ENCODE measurements at places on chromosomes 11 and 22.

DNA sequence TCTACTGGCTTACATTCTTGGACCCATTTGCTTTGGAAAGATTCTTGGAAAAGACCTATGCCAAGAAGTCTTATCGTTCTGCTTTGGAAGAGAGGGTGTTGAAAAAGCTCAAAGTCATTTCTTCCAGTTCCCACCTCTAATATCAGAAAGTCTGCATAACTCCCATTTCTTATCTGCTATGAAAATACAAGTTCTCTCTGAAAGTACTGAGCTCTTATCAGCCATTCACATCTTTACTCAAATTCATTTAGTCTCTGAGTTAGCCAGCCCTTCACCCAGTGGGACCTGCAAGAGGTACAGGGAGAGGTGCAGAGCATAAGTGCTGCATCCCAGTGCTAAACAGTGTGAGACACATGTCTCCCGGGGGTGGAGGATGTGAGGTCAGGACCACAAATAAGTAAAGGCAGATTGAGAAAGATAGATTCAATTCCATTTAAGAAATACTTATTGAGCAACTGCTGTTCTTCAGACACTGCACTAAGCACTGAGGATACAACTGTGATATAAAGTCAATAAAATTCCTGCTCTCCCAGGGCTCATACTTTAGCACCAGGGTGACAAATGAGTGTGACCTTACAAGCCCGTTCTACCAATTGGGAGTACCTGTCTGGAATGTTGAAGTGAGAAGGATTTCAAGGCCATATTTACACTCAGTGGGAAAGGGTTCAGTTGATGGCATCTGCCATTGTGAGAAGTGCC is 76.7 kb downstream of the PISD start:
- no peak for DNase-seq

DNA sequence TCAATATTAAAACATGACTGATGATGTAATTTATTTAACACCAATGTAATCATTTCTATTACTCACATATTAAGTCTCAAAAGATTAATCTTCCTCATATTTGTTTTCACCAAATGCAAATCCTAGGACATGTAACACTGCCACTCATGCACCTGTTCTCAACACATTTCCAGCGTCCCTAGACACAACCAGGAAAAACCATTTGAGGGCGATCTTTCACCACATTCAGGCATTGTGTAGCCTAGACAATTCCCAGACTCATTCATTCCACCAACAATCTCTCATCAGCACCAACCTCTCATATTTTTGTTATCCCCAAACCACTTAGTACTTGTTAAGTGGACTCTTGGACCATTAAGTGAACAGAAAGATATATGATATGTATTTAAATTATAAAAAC is 66.1 kb downstream of the SLC36A4 start:
- no peak for DNase-seq

DNA sequence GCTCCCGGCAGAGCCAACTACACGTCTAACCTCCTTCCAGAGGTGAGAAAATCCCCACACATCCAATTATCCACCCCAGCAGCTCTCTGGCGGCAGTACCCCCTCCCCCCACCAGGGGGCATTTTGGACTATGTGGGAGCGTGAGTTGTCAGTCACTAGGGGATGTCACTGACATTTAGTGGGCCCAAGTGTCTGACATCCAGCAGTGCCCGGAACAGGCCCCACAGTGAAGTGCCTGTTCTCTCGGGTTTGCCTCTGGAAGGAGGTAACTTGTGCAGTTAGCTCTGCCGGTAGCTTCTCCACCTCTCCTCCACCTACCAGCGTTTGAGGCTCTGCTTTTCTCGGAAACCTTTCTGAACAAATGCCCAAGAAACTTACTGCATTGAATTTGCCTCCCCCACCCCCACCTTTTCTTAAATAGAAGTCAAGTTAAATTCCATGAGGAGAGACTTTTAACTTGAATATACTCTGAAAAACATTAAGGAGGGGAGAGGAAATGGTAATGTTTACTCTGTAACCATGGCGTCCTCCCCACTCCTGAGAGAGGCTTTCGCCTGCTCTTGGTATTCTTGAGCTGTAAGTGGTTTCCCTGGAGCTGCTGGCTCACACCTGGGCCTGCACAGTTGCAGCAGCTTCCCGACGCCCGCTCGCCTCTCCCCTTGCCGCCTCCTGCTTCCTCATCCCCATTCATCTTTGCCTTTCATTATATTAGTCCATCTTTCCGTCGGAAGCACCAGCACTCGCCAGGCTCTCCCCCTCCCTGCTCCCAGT is 112.8 kb downstream of the WNT7B start:
- DNase-seq: peak; percentile 80

DNA sequence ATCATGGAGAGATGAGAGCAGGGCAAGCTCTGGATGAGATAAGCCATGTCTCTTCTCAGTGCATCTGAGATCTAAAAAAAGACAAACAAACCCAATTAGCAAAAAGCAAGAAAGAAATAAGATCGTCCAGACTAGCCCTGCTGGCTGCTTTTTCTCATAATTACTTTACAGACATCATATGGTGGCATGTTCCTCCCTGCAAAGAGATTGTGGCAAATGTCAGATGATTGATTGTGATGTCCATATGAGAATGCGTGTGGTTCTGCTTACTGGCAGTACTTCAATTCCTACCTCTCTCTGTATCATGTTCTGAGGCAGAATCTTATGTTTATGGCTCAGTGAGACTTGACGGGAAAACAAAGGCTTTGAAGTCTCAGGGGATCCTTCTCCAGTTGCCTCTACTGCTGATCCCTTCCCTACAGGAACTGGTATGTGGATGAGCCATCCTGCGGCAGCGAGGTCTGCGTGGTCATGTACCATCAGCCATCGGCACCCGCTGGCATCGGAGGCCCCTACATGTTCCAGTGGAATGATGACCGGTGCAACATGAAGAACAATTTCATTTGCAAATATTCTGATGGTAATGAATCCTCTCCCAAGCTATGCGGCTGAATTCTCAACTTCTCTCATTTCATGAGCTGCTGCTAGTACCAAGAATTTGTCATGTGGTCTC is 8.8 kb downstream of the LAYN start:
- no peak for DNase-seq

GRCh38 chr22:41845380-41846267 is 12.7 kb downstream of the SREBF2 start:
- no peak for DNase-seq

- no peak for DNase-seq
These were observed 238.1 kb downstream of the SWAP70 start for GRCh38 chr11:9901943-9902342.

DNA sequence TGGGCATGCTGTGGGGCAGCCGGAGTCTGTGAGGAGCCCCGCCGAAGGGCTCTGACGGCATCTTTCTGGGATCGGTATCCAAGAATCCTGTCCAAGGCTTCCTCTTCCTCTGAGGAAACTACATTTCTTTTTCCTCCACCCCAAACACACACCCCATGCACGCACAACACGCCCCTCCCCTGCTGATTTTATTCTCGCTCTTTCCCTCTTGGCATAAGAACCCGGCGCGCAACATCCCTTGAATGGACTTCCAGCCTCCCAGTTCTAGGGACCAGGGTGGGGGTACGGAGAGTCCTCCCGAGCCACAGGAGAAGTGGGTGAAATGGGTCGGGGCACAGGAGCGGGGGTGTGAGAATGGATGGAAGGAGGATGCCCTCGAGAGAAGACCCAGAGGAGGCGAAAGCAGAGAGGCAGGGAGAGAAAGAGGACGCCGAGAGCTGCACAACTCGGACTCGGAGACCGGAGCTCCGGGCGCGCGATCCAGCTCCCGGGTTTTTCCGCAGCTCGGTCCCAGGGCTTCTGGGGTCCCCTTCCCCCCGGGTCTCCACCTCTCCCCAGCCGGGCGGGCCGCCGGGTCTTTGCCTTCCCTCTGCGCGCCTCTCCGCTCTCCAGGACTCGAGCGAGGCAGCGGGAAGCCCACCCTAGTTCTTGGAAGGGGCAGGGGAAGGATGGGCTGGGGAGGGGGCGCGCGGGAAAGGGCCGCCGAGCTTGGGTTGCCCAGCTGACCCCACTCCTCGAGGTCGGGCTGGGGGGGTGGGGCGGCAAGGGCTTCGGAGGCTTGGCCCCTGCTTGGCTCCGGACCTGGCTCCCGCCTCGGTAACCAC is 1.5 kb upstream of the LARGE1 start:
- DNase-seq: peak; percentile 82

GRCh38 chr11:72234920-72235319 is 9.1 kb downstream of the PHOX2A start:
- no peak for DNase-seq

- DNase-seq: peak; percentile 60
These were observed 77.0 kb downstream of the ZNF280B start for GRCh38 chr22:22431271-22432220.

- no peak for DNase-seq
These were observed 271.9 kb downstream of the ST3GAL4 start for GRCh38 chr11:126627421-126627820.

- DNase-seq: no peak
These were observed 28.8 kb downstream of the LRRC10B start for GRCh38 chr11:61537326-61537725.

- DNase-seq: peak; percentile 41
These were observed 12.7 kb downstream of the TOM1 start for GRCh38 chr22:35312198-35313059.

- peak; percentile 37 for DNase-seq
These were observed 11.4 kb downstream of the MRGPRD start for GRCh38 chr11:68969386-68969785.

DNA sequence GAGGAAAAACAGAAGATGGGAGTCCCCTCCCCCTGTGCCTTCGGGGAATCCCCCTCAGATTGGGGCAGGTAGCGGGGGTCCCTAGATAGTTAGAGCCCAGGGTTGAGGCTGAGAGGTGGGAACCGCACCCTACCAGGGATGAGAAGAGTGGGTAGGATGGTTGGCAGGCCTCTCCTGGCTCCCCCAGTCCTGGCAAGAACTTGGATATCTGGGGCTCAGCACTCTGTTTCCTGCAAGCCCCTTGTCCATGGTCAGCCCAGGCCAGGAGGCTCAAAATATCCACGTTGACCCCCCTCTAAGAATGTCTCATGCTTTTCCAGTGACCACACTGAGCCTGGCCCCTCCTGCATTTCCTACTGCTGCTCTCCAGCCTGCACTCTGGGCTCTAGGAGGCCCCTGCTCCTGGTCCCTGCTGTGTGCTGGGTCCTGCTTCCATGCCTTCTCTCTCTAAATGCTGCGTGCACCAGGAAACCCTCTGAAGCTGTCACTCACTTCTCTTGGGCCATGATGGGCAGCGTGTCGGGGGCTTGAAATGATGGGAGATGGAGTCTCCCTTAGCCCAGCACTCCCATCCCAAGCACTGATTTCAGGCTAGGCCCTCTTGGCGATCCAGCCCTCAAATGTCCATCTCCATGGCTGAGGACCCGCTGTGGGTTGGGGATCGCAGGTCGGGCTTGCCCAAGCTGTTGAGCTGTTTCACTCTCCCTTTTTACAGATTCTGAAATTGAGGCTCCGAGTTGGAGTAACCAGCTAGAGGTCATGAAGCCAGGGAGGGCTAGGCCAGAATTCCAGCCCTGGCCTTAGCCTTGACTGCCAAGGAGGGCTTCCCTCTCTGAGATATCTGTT is 2.0 kb downstream of the MAP3K11 start:
- no peak for DNase-seq

GRCh38 chr11:69870766-69871165 is 51.5 kb upstream of the FGF3 start:
- DNase-seq: no peak

DNA sequence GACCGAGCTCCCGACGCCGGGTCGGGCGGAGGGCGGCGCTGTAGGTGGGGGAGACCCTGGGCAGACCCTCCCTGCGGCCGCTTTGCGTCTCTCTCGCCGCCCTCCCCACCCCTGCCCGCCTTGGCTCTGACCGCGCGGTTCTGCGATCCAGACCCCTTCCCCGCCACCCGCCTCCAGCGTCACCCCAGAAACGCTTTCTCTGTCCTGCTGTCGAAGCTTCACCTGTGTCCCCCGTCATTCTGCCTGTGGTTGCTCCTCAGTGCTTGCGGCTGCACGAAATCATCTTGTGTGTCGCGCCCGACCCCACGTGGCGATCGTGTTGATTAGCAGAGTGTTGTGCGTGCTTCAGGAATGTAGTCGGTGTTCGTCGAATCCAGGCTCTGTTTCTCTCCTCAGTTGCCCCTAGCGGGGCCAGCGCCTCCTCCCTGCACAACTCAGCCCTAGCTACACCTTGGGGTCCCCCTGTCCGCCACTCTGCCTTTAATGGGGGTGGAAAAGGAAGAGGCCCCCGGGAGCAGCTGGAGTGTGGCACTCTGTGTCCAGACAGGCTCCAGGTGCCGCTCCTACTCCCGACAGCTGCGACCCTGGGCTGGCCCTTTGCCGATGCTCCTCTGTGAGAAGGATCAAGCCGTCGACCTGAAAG is 851 bp downstream of the PTDSS2 start:
- peak; percentile 73 for DNase-seq

DNA sequence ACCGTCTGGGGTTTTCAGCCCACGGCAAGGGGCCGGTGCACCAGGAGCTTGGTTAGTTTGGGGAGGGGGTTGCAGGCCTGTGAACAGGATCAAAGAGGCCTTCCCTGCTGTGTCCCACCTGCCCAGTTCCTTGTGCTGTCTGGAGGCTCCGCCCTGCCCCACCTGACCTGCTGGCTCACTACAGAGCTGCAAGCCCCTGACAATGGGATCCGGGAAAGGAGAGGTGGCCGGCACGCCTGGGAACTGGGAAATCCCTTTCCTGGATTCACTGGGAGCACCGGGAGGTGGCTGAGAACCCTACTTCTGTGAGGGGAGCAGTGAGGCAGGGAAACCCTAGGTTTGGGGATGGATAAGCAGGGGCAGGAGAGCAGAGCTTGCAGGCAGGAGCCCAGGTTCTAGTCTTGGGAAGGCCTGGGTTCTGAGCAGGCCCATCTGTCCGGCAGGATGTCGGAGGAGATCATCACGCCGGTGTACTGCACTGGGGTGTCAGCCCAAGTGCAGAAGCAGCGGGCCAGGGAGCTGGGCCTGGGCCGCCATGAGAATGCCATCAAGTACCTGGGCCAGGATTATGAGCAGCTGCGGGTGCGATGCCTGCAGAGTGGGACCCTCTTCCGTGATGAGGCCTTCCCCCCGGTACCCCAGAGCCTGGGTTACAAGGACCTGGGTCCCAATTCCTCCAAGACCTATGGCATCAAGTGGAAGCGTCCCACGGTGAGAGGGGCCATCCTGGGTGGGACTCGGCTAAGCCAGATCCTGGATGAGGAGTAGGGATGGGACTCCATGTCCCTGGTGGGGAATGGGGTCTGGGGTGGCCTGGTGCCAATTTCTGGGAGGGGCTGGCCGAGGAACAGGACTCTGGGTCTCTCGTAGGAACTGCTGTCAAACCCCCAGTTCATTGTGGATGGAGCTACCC is 786 bp downstream of the CAPN1 start:
- peak; percentile 56 for DNase-seq

GRCh38 chr11:111300569-111300968 is 2.2 kb downstream of the POU2AF3 start:
- no peak for DNase-seq

All from right forelimb (tissue), 1 donor.